ENCODE measurements at places on chromosomes 11 and 22.

DNA sequence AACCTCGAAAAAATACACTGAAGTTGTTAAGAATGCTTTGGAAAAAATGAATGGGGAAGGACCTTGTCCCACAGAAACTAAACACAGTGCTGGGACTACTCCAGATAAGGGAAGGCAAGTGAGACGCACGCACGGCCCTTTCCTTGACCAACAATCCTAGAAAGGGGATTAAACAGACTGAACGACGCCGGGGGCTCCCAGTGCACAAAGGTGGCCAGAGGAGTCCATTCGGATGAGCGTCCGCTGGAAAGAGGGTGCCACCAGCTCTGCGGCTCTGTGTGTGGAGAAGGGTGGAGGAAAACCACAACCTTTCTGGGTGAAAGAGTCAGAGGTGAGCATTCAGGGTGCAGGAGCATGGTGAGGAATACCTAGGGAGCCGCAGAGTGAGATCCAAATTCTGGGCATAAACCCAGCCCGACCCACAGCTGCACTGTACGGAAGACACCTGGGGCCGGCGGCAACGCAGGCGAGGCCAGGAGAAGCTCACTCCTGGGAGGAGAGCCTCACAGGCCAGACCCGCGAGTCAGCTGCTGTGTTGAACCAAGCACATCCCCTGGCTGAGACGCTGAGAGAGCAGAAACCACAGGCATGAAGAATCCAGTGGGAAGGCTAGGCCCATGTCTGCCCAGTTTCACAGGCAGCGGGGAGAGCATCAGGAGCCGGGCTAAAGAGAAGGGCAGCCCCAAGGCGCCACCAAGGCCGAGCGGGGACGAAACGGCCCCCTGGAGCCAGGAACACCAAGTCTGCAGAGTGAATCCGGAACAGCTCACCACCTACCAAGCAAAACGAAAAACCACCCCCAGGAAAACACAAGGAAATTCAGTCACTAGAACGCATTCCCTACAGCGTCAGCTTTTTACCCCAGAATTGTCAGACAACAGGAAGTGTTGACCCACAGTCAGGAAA lies 177.1 kb downstream of the BRD1 start:
- DNase-seq: no peak

- DNase-seq: no peak
Measured at GRCh38 chr22:33652615-33653014, 267.7 kb downstream of the LARGE1 start.

GRCh38 chr22:48405741-48406140 lies 1421.9 kb downstream of the BRD1 start:
- no peak for DNase-seq

DNA sequence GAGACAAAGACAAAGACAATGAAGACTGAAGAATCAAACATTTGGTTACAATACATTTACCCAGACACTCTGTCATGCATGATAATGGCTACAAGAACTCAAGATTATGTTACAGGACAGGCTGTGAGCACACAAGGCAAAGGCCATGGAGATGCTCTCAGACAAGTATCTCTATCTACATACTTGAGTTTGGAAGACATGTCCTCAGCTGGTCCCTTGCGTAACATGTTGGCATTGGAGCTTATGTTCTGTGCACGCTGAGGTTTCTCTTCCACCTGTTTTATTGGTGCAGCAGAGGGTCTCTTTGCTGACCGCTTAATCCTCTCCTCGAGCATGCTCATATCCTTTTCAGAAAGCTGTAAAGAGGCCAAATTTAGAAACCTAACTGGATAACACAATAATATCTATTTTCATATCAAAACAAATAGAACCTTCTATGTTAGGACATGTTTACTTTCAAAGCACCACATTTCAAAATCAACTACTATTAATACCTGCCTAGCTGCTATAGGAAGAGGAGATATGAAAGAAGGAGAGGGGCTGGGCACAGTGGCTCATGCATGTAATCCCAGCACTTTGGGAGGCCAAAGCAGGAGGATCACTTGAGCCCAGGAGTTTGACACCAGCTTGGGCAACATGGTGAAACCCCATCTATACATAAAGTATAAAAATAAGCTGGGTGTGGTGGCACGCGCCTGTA lies 41.6 kb downstream of the F2 start:
- no peak for DNase-seq

- no peak for DNase-seq
Measured at GRCh38 chr11:128528294-128528693, 59.1 kb downstream of the ETS1 start.
